ENCODE measurements at places on chromosomes 2 and 18.

DNA sequence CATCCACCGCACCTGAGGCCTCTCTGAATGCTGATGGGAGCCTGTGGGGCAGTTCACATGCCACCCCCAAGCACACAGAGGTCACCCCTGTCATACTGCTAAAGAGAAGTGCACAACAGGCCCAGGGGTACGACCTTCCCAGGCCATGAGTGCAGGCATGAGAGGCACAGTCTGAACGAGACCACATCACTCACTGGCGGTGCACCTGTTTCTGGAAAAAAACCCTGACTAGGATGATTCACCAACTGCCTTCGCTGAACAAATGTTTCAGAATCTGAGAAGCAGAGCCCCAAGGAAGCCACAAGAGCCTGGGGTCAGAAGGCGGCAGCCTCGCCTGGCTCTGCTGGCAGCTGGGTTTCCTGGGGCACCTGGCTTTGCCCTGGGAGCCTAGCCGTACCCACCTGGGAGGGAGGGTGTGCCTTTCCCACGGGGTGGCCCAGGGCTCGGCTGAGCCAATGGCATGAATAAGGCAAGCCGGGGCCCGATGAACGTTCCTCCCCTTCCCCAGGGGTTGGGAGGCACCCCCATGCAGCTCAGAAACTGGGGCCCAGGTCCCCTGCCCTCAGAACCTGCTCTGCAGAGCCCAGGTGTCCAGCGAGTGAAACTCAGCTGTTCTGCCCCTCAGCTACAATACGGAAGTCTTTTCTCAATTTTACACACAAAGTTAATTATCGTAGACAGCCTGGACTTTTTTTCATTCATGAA is 73.8 kb downstream of the HDAC4 start:
- DNase-seq = peak; percentile 40

DNA sequence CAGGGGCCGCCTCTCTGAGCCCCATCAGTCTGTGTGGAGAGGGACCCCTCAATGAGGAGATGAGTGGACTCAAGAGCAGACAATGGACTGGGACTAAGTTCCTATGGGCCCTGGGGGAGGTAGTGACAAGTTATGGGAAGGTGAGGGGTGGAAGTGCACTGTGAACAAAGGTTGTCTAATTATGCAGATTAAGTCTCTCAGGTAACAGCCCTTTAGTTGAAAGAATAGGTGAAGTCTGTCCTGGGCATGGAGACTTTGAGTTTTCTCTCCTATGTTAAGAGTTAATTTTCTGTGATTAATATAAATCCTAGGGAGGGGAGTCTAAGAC is 243.8 kb downstream of the FAM210A start:
- DNase-seq = no peak

DNA sequence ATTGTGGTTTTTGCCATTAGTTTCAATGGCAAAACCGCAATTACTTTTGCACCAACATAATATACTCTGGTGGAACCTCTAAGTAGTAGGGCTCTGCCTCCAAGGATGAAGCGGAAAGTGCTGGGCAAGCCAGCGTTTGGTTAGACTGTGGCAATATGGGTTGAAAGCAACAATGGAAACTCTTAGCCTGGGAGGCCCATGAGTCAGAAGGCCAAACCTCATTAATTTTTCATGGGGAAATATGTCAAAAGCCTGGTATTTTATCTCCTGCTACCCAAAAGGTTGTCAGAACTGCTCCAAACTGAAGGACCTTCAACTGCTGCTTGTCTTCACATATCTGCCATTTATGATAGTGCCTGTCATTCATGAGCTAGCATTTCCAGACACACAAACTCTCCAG is 179.1 kb upstream of the CYP26B1 start:
- DNase-seq = no peak

GRCh38 chr2:101983486-101983885 is 8.3 kb upstream of the IL1R2 start:
- DNase-seq = no peak

- DNase-seq = no peak
Observed at GRCh38 chr2:74419345-74419744, 2.1 kb downstream of the C2orf81 start.

DNA sequence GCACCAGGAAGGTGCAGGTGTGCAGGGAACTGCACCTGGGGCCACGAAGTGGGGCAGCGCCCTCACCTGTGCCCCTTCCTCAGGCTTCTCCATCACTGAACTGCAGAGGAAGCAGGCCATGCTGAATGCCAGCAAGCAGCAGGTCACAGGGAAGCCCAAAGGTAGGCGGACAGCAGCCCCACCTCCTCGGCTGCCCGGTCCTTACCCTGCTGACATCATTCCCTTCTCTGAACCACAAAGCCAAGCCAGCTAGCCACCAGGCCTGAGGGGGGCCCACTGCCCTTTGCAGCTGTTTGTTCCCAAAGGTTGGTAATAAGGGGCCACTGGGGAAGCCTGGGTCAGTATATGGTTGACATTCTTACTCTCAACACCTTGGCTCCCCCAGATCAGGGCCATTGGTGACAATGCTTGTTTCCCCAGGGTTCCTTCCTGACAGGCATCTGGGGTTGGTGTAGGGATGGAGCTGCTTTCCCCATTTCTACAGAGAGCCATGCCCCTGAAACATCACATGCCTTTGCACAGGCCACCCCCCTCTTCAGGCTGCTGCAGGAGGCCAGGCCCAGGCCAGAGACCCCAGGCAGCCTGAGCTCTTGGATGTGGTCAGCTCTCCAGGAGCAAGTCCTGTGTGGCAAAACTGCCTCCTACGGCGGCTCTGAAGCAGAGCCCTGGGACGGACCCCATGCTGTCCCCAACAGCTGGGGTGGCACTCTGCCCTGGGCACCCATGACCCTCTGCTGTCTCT is 47.8 kb downstream of the FAM168B start:
- no peak for DNase-seq

DNA sequence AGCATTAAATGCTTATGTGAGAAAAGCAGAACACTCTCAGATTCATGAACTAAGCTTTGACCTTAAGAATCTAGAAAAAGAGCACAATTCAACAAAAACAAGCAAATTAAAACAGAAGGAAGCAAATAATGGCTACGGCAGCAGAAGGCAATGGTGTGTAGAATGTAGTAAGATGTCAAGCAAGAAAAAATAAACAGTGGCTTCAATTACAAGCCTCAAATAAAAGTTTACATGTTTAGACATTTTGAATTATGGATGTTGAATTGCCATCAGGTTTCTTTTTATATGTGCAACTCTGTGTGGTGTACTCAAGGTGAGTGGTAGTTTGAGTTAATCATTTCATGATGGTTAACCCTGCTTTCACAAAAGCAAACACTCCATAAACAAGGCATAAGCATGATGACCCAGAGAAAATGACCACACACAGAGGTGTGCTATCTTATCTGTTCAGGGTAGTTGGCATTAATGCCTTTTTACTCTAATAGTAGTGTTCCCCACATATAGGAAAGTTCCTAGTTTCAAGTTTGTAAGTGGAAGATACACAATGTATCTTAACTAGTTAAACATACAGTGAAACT is 207.1 kb downstream of the FIGN start:
- DNase-seq = no peak

GRCh38 chr2:62452701-62453454 is 53.1 kb downstream of the TMEM17 start:
- no peak for DNase-seq

- no peak for DNase-seq
Observed at GRCh38 chr2:75153221-75153620, 46.1 kb downstream of the TACR1 start.

DNA sequence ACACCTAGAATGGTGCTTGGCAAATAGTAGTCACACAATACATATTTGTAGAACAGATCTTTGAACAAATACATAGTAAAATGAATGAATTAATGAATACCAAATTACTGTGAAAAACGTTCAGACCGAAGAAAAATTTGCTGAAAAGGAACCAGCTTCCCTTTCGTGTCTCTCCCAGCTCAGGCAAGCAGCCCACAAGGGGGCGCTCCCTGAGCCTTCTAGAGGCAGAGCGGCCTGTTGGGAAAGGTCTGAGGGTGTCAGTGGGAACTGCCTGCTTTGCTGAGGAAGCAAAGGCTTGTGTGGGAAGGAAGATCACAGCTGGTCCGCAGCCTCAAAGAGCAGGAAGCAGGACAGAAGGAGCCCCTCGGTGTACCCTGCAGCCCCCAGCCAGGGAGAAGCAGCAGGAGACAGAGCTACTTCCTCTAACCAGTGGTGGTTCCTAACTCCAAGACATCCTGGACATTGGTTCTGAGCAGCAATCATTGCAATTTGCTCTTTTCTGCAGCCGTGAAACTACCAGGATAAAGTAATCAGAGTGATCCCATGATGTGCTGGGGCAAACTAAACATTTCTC is 231.1 kb downstream of the ANKRD30B start:
- DNase-seq = no peak

- DNase-seq = peak; percentile 35
Observed at GRCh38 chr2:239689985-239690384, 289.2 kb upstream of the HDAC4 start.

DNA sequence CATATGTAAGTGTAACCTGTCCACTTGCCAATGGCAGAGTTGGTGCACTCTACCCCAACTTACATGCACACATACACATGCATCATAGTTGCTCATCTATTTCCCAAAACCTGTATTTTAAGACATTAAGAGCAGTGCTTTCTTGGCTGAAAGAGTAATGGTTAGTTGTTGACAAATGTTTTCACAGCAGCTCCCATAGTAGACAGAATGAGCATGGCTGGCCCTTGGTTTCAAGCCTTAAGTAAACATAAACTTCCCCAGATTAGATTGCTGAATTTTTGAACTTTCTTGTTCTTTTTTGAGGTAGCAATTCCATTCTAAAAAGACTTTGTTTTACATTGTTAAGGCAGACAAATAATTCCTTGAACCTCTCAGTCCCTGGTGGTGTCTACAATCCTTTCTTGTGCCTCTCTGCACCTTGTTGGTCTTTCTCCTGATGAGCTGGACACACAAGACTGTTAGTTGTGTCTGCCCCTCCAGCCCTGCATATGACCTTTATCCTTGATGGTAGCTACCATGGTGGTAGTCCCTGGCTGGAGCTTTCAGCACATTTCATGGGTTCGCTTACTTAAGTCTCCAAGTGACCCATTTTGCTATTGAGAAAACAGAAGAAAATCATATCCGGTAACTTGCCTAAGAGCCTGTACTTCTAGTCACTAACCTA is 580.1 kb upstream of the ID2 start:
- DNase-seq = no peak

GRCh38 chr18:21897811-21898210 is 157.2 kb downstream of the MIB1 start:
- no peak for DNase-seq

DNA sequence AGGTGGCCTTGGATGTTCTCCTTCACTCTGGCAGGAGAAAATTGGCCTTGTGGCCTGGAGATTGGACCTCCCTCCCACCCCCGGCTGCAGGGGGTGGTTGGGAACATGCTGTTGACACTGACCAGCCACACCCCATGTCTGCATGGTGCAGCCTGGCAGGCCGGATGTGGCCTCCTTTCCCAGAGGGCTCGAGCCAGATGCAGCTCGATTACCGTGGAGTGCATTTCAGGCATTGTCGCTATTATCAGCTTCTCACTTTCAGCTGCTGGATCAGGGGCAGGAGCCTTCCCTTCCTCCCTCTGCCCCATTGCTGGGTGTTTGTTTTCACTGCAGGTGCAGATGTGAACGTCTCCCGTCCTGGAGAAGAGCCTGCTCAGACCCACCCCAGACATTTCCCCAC is 211.0 kb upstream of the SIX2 start:
- DNase-seq = no peak

DNA sequence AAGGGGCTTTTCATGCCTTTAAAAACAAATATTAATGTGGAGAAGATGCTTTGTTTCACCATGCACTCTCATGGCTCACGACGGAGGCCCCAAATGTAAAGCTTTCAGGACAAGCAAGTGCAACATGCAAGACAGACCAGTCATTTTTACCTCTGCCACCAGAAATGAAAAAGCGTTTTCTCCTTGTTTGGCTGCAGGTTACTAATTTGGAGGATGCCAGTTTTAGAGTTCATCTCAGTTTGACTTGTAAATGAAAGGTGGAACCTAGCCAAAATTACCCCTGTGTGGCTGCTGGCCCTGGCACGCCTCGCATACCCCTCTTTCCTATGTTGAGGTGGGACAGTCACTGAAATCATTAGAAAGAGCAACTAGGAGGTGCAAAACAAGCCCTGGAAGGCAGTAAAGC is 138.6 kb downstream of the BCL2 start:
- no peak for DNase-seq

GRCh38 chr18:31533236-31533635 is 35.3 kb downstream of the DSG2 start:
- DNase-seq = no peak
